ENCODE measurements at places on chromosomes 4 and X.

- DNase-seq: no peak
These were observed 202.3 kb downstream of the NDST4 start for GRCh38 chr4:114911111-114911510.

- DNase-seq: no peak
These were observed 66.0 kb downstream of the UBE2K start for GRCh38 chr4:39763714-39764572.

DNA sequence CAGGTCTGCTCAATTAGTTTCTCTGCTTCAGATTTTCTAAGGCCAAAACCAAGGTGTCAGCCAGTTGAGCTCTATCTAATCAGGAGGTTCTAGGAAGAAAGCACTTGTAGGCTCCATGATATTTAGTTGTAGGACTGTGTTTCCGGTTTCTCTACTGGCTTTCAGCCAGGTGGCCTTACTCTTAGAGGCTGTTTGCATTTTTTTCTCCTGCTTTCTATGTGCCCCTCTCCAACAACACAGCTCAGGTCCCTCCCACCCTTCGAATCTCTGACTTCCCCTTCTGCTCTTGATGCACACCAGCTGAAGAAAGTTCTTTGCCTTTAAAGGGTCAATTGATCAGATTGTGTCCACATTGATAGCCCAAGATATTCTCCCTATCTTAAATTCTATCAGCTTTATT is 245.2 kb downstream of the RAB28 start:
- no peak for DNase-seq

- no peak for DNase-seq
These were observed 912.6 kb upstream of the LCORL start for GRCh38 chr4:18934197-18934596.

DNA sequence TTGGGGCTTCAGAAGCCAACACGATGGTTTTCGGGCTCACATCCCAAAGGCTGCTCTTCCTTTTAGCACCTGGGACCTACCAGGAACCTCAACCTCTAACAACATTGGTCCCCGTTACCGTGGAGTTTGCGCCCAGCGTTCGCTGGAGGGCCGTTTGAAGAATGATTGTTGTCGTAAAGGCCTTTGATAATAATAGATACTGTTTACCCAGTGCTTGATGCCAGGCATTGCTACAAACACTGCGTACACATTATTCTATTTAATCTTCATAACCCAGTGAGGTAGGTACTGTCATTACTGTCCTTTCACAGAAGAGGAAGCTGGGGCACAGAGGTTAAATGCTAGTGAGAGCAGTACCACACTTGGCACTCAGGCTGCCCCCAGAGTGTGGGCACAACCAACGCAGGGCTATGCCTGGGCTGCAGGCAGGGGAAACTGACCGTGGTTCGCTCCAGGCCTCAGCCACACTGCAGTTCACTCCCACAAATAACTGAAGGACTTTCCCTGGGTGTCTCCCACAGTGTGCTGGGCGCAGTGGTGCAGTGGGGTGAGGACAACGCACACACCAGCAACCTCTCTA is 1.0 kb upstream of the ACSL1 start:
- no peak for DNase-seq

DNA sequence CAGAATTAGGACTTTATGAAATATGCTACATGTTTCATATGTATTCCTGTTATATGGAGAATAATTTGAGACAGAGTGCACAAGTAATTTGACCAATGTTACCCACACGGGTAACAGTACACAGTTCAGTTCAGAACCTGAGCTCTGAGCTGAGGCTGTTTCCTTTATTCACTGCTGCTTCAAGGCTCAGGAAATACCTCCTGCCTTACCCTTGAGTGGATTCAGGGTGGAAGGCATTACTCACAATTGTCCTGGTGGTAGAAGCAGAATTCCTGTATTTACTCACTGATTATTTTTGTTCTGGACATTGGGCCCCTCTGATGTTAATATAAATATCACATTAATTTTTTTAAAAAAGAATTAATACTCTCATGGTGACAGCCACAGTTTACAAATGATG is 73.5 kb upstream of the CAMK2D start:
- DNase-seq: no peak

- DNase-seq: no peak
These were observed 26.0 kb downstream of the SMAD1 start for GRCh38 chr4:145507636-145508035.

GRCh38 chrX:69024931-69025330 is 140.3 kb downstream of the PJA1 start:
- no peak for DNase-seq

DNA sequence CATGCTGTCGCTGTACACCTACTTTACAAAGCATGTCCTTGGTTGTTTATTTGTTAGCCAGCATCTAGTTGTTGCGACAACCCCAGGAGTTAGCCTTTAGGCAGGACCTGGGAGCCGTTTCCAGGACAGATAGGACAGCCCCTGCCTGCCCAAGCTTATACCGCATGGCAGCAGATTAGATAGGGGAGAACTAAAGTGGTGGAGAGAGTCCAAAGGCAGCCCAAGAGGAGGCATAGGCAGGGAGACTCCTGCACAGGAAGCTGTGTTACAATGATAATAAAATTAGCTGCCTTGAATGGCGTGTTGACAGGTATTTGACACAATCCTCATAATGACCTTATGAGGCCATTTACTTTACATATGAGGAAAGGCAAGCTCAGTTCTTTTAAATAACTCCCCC is 13.0 kb downstream of the NSDHL start:
- no peak for DNase-seq

DNA sequence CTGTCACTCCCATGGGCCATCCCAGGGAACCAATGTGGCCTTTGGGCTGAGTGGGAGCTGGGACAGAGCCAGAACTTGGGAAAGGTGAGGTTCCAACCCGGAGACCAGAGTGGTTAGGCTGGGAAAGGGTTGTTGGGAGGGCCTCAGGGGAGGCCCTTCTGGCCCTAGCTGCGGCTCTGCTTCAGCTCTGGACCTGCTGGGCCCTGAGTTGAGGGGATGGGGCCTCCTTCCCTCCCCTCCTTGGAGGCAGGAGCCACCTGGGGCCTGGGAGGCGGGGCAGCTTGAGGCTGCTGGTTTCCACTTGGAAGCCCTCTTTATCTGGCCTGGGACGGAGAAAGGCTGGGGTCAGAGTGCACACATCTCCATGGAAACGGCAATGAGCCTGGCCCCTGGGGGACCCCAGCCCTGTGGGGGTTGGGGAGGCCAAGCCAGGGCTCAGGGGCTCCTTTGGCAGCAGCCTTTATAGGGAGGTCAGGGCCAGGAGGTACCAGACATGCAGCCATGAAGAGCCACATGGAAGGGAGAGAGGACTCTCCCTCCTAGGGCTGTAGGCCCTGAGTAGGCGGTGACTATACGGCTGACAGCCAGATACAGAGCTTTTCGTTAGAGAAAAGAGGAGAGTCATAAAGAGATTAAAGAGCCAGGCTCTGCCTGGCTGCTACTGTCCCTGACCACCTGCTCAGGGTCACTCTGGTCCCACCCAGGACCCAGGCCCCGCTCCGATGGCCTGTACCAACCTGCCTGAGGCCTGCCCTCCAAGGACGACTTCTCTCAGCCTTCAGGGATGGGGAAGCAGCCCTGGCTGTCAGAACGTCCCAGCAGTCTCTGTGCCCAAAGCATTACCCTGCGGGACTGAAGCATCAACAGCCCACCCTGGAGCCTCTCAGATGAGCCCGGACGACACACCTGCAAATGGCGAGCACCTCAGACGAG is 6.9 kb upstream of the NSD2 start:
- peak; percentile 65 for DNase-seq

GRCh38 chr4:84915396-84915780 is 51.1 kb downstream of the WDFY3 start:
- no peak for DNase-seq

GRCh38 chrX:74923942-74924448 is 1.3 kb downstream of the NEXMIF start:
- DNase-seq: peak; percentile 12

GRCh38 chr4:169664615-169665014 is 44.2 kb downstream of the CLCN3 start:
- DNase-seq: no peak

GRCh38 chrX:148459343-148459742 is 41.1 kb upstream of the AFF2 start:
- no peak for DNase-seq

- no peak for DNase-seq
These were observed 48.0 kb downstream of the RAPGEF2 start for GRCh38 chr4:159150821-159151390.

GRCh38 chr4:39498727-39499020 is 28.6 kb downstream of the UGDH start:
- no peak for DNase-seq

- DNase-seq: no peak
These were observed 390.5 kb upstream of the TECRL start for GRCh38 chr4:64799751-64800150.

- no peak for DNase-seq
These were observed 1.9 kb downstream of the USP38 start for GRCh38 chr4:143186649-143187048.
